ENCODE measurements at places on chromosomes 1 and 21. TPM values are rescaled to one million over a fixed set of nuclear protein-coding genes. Genes with fewer than 3 reads are reported as not detected.

OR13G1 gene
- not detected for total RNA-seq

LCE2A gene
- not detected for total RNA-seq

TMEM50A gene
- 176 TPM for total RNA-seq

PLA2G2A gene
- not detected for total RNA-seq

VWA5B1 gene
- not detected for total RNA-seq

NUP210L gene
- 0.12 TPM for total RNA-seq

ACTL8 gene
- 0.47 TPM for total RNA-seq

CNIH3 gene
- 14.0 TPM for total RNA-seq

RWDD3 gene
- 9.8 TPM for total RNA-seq

Data from smooth muscle cell of the coronary artery (primary cell).